Upper lobe of left lung (tissue), 6 donors: ENCODE measurements at places on chromosomes 6 and 20. TPM values are rescaled to one million over a fixed set of nuclear protein-coding genes. Genes with fewer than 3 reads are reported as not detected.

FOXC1 gene
- total RNA-seq = 2.7 TPM

CALHM5 gene
- total RNA-seq = 2.1 TPM

NOX3 gene
- not detected for total RNA-seq

SNAI1 gene
- 4.1 TPM for total RNA-seq

PTCRA gene
- not detected for total RNA-seq

PSORS1C1 gene
- 3.2 TPM for total RNA-seq

MOG gene
- total RNA-seq = not detected

FAM162B gene
- total RNA-seq = 14.3 TPM

ID4 gene
- 33.9 TPM for total RNA-seq

DNA sequence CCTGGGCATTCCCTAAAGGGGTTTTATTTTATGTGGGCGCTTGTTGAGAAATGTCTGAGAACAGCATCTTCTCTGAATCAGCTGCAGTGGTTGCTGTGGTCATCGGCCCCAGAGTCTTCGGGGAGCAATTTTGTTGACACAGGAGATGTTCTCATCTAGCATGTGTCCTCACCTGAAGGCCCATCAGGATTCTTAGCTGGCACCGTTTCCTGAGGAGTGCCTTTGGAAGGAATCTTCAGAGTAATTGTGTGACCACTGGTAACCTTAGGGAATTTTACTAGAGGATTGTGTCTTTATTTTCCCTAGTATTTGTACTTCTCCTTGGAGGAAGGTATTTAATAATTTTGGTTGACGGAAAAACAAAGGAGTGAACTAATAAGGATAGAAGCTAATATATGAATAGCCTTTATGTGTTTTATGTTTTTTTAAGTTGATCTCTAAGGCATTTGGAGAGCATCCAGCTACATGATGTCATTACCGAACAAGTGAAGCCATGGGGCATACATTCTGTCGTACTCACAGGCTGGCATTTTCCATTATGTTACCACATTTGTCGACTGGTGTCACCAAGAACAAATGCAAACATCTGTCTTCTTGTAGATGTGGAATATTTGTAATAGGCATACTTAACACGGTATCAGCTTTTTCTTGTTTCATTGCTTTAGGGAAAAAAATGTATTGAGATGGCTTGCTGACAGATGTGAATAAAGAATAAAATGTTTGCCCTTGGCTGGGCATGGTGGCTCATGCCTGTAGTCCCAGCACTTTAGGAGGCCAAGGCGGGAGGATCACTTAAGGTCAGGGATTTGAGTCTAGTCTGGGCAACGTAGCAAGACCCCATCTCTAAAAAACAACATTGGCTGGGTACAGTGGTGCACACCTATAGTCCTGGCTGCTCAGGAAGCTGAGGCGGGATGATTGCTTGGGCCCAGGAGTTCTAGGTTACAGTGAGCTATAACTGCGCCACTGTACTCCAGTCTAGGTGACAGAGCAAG lies 41.9 kb downstream of the TULP4 start:
- no peak for DNase-seq

DNA sequence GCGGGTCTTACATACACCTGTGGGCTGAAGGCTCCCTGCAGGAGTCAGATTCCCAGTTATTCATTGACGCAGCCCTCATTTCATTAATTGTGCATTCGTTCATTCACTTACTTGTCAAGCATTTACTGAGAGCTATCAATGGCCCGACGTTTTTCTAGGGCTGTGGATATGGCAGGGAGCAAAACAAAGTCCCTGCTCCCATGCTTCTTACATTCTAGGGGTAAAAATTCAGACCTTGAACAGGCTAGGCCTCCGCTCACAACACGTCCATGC lies 369 bp upstream of the NSFL1C start:
- no peak for DNase-seq

GRCh38 chr20:49318430-49319207 lies 40.8 kb upstream of the ZNFX1 start:
- no peak for DNase-seq

DNA sequence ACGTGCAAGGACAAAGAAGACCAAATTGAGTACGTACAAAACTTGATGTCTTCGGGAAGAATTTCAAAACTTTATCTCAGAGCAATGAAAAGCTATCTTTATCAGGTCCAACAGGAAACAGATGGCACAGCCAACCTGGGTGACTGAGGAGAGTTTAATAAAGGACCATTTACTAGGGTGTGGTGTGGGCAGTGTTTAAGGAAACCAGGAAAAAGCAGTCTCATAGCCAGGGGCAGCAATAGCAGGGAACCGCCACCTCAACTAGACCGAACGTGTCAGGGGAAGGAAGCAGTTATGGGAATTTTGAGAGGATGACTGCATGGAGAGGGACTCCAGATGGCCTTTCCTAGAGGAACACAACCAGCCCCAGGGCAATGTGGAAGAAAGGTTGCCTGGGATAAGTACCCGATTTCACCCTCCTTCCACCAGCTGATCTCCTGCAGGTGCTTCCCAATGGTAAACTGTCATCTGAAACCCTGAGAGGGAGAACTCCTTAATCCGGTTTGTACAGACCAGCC lies 15.2 kb upstream of the TAAR5 start:
- no peak for DNase-seq

GRCh38 chr20:34112600-34113101 lies 608 bp upstream of the EIF2S2 start:
- peak; percentile 31 for DNase-seq

DNA sequence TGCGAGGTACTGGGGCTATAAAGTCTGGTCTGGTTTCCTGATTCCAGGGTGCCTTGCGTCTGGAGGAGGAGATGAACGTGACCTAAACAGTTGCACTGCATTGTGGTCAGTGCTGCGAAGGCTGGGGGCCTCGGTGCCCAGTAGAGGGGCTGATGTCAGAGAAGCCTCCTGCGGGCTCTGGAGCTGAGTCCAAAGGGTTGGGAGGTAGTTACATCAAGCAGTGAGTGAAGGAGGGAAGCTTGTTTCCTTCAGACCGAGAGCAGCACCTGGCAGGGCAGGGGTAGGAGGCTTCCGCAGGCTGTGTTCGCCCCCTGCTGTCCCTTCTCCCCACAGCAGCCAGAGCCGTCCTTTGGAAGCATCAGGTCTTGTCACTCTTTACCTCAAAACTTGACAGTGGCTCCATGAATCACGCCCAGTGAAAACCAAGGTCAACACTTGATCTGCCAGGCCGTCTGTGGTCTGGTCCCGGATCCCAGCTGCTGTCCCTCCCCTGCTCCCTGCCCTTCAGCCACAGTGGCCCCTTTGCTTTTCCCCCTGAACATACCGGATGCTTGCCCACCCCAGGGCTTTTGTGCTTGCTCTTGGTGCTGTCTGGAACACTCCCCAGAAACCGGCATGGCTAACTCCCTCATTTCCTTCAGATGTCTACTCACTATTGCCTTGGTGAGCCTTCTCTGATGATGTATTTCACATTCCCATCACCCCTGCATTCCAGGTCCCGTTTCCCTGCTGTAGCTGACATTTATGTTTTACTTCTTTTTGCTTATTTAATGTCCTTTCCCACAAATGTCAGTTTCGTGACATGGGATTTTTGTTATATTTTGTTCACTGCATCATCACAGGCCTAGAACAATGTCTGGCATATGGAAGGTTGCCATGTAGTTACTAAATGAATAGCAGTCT lies 7.0 kb downstream of the DYNLRB1 start:
- no peak for DNase-seq

DNA sequence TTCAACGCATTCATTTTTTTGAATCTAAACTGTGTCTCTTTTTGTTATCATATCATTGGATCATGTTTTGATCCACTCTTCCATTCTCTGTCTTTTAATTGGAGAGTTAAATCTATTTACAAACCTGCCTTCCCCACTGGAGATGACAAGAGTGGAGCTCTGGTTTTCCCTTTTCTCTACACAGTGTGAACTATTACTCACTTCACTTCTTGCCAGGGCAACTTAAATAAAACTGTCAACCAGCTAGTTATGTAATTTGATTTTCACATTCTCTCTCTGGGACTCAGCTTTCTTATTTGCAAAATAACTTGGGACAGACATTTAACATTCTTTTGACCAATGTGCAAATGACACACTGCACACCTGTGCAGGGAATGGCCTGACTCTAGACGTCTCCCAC lies 230.8 kb upstream of the CST7 start:
- DNase-seq = no peak

DNA sequence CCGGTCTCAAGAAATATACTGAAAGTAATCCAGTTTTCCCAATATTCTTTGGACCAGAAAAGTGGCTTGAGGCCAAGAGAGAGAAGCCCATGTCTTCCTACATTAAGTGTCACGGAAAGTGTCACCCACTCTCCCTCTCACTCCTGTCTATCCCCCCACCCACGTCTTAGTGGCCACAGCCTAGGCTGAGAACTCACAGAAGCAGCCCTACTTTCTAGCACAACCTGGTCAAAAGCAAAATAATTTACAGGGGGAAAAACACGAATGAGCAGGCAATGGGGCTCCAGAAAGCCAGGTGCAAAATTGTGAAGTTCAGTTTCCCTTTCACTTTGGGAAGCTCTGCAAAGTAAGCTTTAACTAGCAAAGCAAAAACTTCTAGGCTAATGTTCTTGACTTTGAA lies 118.0 kb downstream of the OPRM1 start:
- no peak for DNase-seq

DNA sequence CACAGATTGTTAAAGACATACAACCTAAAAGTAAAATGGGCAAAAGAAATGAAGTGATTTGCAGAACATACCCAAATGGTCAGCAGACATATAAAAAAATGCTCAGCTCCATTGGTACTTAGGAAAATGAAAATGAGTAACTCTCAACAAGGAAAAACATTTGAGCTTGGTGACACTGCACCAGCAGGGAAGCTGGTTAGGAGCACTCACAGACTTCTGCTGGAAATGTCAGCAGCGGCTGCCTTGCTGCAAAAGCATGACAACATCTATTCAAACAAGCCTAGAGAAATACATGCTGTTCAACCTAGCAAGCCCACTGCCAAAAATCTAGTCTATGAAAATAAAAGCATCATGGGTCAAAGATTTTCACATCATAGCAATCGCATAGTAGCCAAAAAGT lies 99.0 kb upstream of the FOXQ1 start:
- DNase-seq = no peak

GRCh38 chr20:23436681-23437080 lies 2.8 kb upstream of the CSTL1 start:
- no peak for DNase-seq

- no peak for DNase-seq
These were observed 62.9 kb downstream of the CARMIL1 start for GRCh38 chr6:25341923-25342619.

DNA sequence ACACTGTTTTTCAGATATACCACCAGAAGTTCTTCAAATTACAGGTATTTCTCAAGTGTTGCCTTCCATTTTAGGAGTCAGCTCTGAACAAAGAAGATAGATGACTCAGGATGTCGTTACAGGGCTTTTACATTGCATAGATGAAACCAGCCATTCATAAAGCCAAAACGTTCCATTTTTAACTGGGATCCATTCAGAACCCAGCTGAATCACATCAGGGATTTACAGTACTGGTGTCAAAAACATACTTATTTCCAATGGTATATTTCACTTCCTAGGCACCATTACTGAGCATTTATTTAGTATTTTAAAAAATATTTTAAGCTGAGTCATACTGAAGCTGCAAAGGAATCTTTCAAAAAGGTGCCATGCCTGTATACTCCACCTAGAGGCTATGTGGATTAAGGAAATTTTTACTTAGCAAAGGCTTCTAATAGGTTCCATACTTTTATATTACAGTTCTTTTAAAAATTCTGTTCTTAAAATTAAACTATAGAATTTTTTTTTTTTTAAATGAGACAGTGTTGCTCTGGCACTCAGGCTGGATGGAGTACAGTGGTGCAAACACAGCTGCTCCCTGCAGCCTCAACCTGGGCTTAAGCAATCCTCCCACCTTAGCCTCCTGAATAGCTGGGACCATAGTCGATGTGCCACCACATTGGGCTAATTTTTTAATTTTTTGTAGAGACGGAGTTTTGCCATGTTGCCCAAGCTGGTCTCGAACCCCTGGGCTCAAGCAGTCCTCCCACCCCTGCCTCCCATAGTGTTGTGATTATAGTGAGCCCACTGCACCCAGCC lies 2.6 kb downstream of the ASF1A start:
- no peak for DNase-seq

DNA sequence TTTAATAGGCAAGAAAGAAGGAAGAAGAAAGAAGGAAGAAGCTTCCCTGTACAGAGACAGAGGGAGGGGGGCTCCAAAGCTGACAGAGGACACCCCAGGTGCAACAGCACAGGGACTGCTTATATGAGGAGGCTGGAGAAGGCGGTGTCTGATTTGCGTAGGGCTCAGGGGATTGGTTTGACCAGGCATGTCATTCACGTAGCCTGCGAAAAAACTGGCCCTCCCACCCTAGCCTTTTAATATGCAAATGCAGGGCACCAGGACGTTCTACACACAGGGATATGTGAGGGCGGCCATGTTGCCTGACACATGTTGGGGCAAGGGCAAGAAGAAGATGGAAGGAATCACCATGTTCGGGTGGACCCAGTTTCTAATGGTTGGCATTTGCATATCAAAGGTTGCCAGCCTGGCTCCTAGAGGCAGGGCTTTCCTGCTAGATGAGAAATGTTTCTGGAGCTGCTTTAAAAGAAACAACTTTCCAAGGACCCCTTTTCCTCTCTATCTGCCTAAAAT lies 305.4 kb upstream of the CDYL start:
- DNase-seq = no peak

DNA sequence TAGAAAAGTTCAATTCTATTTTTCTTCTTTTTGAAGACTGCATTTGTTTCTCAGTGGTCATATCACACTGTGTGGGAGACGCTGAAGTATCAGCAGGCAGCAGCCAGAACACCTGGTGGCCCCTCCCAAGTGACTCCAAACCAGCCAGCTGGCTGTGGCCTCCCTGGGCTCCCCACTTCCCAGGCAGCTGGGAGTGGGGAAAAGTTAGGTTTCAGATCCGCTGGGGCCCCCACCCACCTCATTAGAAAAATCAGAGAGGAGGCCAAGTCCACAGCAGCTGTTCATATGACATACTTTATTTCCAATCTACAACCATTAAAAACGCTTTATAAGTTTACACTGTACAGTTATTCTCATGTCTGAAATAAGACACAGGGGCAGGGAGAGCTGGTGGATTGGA lies 3.6 kb upstream of the DSN1 start:
- DNase-seq = no peak

DNA sequence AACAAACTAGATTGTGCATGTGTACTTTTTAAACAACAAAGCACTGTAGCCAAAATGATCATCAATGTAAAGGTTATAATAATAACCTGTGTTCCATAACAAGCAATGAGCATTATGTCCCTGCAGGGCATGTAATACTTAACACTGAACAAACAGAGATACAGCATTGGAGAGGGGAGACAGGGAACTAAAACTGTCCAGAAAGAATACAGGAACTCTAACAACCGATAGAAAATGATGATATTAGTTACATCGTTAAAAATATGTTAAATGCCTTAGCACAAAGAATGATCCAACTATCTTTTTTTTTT lies 80.5 kb downstream of the COL9A1 start:
- no peak for DNase-seq

DNA sequence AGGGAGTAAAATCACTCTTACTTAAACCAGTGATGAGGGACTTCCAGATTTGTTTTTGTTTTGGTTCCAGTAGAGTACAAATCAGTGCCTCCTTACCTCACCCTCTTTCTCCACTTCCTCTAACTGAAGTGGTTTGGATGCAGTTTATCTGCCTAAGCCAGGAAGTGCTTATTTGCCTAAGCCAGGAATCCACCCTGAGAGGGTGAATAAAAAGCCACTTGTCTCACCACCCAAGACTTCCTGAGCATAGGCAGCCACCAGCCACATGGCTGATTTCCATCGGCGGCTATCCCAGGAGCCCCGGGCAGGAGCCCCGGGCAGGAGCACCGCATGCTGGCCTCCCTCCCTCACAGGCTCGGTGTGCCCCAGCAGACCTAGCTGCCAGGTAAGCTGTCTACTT lies 12.0 kb downstream of the LRP11 start:
- peak; percentile 76 for DNase-seq
